Foreskin fibroblast (primary cell): ENCODE measurements at places on chromosomes 2 and 18.

- no peak for DNase-seq
Observed at GRCh38 chr2:219553168-219553417, 9.3 kb downstream of the TMEM198 start.

DNA sequence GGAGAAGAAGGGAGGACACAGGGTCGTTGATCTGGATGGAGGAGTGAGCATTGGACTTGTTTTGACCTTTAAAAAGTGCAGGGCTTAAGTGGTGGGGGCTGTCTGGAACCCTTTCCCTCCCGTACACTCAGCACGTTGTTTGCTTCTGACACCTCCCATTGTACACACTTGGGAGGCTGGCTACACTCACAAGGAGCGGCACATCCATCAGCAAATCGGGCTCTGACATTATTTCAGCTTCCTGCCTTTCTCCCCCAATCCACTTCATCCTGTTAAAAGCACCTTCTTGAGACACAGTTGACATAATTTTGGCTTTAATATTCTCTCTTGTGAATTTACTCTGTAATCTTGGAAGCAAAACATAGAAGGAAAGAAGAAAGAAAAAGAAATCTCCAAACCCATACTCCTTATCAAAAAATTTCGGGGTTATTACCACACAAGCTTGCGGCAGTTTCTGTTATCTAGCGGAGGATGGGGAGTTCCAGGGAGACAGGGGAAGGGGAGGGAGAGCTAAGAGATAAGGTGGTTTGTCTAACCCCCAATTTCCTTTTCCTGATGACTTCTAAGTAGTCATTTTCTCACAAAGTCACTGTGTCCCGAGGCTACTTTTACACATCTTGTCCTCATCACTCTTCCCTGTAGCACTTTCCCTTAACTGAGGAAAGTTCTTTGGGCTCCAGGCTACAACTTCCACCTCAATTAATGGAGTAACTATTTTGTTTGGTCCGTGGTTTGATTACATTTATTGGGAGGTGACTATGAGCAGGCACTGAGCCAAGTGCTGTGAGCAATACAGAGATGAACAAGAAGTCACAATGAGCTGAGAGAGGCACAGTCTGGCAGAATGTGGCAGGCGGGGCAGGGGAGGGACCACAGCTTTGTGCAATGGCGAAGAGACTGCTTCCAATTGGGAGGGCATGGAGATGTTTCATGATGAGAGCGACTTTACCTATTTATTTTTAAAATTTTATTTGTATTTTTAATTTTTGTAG, 240.1 kb upstream of the MEX3C start:
- no peak for DNase-seq

DNA sequence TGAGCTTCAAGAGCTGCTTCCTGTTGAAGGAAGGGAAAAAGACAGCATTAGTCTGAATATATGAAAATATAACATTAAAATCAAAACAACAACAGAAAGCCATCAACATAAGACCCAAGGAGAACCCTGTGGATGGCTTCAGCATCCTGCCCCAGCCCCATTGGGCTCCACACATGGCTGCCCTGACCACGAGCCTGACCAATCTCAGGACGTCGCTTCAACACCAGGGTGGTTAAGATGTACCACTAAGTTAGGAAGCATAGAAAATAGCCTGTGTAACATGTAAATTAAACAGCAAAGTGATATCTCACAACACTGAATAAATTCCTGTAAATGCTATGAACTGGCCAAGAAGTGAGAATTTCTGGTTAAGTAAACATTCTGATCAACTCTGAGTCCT, 77.2 kb upstream of the CD226 start:
- no peak for DNase-seq

DNA sequence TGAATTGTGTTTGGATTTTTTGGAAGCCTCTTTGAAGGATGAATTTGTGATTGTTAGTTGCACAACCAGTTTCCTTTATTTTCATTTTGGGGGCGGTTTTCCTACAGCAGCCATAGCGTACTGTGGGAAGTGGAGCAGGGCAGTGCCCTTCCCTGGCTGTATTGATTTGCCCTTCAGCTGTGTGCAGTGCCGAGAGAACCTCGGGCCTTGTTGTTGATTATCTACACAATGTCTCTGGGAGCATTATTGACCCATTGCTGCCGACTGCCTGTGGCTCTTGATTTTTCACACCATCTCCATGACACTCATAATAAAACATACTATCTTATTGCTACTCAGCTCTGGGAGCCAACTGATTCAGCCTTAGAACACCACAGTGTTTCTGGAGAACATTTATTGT, 162.2 kb upstream of the BOD1L2 start:
- DNase-seq, result no peak

DNA sequence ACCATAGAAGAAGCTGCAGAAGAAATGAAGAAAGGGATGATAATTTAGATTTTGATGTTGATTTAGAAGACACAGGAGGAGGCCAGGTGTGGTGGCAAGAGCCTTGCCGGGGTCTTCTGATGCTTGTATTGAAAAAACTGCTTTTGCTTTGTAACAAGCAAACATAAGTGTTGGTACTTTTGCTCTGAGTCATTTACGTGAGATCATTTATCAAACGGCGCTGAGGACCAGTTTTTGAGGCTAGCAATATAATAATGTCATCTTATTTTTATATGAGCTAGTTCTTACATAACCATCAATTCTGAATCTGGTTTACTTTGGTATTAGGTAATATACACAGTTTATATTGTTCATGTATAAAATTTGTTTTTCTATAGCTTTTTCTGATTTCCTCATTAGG, 30.6 kb downstream of the SPTBN1 start:
- no peak for DNase-seq
